H9 (cell line): ENCODE measurements at places on chromosomes 2 and 18. TPM values are rescaled to one million over a fixed set of nuclear protein-coding genes. Genes with fewer than 3 reads are reported as not detected.

Gene C2orf66
- total RNA-seq: not detected in 2 replicates

GRCh38 chr2:216340280-216340631 lies 32.0 kb downstream of the MARCHF4 start:
- no peak for DNase-seq
- H3K36me3 ChIP-seq: no peaks in the 10 kb centered on the region
- peaks cover 19% of the 10 kb centered on the region for H3K4me1 ChIP-seq
- peak overlapping the region; percentile 0 for H3K27ac ChIP-seq
- H3K27me3 ChIP-seq: no peaks in the 10 kb centered on the region
- H3K4me3 ChIP-seq: no peak overlapping the region

DNA sequence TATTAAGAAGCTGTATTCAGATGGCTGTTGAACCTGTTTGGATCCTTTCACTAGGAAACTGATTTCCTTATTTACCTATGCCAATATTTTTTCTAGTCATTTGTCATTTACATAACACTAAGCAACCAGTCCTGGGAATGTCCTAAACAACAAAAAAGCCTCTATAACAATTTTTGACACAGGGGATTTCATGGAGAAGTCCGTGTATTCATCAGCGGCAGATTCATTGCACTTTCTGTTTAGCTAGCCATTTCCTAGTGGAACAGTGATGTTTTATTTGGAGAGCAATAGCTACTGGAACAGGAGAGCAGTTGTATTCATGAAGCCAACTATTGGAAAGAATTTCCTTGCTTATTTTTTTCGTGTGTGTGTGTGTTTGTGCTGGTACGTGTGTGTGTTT lies 604.3 kb upstream of the POU3F3 start:
- H3K4me1 ChIP-seq: no peaks in the 10 kb centered on the region
- H3K36me3 ChIP-seq: no peaks in the 10 kb centered on the region
- no peak overlapping the region for H3K4me3 ChIP-seq

GRCh38 chr2:74186038-74186437 lies 7.4 kb upstream of the MOB1A start:
- no peak for DNase-seq
- H3K4me1 ChIP-seq: peaks cover 5% of the 10 kb centered on the region; the same call in 1 of the 2 replicates
- H3K36me3 ChIP-seq: no peaks in the 10 kb centered on the region
- H3K4me3 ChIP-seq: no peak overlapping the region
- no peak overlapping the region for H3K27ac ChIP-seq

- no peaks in the 10 kb centered on the region; the same call in 1 of the 2 replicates for H3K27me3 ChIP-seq
- DNase-seq: no peak
Observed at GRCh38 chr2:42105330-42106256, 57.8 kb downstream of the PKDCC start.

- H3K27ac ChIP-seq: no peak overlapping the region
- no peaks in the 10 kb centered on the region for H3K36me3 ChIP-seq
- H3K4me3 ChIP-seq: no peak overlapping the region
- no peak for DNase-seq
- peaks cover 6% of the 10 kb centered on the region; the same call in 1 of the 2 replicates for H3K4me1 ChIP-seq
Observed at GRCh38 chr2:178275600-178275999, 81.3 kb downstream of the OSBPL6 start.
